ENCODE measurements at places on chromosomes 3 and 15.

- no peak for DNase-seq
Observed at GRCh38 chr3:57952208-57952631, 56.0 kb upstream of the FLNB start.

DNA sequence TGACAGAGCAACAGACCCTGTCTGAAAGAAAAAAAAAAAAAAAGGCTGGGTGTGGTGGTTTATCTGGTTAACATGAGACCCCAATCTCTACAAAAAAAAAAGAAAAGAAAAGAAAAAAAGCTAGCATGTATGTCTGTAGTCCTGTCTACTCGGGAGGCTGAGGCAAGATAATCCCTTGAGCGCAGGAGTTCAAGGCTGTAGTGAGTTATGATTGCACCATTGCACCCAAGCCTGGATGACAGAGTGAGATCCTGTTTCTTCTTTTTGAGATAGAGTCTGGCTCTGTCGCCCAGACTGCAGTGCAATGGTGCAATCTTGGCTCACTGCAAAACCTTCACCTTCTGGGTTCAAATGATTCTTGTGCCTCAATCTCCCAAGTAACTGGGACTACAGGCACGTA, 8.4 kb upstream of the DHX30 start:
- no peak for DNase-seq

DNA sequence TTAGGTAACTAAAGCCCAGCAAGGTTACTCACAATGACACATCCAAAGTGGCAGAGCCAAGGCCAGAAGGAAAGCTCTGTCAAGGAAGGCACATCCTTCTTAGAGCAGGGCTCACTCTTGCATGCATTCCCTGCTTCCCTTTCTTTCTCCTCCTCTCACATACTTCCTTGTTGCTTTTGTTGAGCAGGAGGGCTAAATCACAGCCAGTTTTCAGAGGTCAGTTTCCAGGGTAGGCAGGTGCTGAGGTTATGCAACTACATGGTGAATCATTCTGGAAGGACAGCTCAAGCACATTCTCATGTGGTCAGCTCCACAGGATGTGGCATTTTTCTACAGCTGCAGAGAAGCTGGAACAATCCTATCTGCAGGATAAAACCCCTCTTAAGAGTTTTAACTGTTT, 275.6 kb downstream of the ZNF621 start:
- DNase-seq: no peak

DNA sequence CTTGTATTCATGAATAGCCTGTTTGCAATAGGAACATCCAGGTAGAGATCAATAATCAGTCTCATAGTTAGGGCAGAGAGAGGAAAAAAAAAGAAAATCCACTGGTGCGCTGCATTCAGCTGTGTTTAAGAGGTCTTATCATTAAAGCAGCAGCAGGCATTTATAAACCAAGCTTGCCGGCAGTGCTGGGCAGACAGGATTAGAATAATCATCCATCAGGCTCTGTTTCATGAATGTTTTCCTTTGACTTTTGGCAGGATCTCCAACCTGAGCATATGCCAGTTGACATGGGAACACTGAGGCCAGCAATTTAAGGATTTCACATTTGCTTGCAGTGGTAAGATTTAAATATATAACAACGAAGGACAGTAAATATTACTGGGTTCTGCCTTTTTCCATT, 305.2 kb upstream of the SEMA6D start:
- DNase-seq: no peak

DNA sequence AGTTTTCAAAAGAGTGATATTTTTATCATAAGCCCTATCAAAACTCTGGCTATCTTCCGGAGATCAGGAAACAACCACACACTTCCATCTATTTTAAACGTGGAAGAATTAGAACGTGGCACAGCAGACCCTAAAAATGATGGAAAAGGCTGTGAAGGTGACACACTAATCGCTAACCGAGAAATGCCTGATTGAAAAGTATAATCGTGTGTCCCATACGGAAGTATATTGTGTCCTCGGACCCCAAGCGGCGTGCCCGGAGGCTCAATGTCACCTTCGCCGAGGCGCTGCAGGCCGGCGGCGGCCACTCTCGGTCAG, 642 bp downstream of the COX5A start:
- DNase-seq: no peak

DNA sequence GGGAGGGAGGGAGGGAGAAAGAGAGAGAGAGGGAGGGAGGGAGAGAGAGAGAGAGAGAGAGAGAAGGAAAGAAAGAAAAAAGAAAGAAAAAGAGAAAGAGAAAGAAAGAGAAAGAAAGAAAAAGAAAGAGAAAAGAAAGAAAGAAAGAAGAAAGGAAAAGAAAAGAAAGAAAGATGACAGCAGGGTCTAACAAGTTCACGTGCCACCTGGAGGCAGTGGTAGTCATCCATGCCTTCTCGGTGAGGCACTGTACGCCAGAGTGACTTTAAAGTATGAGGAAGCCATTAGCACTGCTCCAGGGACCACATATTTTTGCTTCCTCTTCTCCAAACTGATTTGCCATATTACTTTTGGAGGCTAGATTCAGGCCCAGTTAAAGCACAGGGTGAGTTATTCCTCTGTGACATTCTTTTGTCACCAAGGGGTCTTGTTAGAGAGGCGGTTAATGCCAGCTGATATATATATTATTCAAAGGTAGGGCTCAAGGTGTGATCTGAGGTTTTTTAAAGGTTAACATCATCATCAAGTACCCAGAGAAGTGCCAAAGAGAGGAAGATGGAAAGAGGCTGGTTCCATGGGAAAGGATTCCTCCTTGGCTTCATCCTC, at the start of gene HTR3D:
Gene HTR3D, plus strand, starts transcription at position 556 of the 606 bp plus-strand sequence. Its CDS starts 0 bp downstream, at position 556.
- DNase-seq: no peak

DNA sequence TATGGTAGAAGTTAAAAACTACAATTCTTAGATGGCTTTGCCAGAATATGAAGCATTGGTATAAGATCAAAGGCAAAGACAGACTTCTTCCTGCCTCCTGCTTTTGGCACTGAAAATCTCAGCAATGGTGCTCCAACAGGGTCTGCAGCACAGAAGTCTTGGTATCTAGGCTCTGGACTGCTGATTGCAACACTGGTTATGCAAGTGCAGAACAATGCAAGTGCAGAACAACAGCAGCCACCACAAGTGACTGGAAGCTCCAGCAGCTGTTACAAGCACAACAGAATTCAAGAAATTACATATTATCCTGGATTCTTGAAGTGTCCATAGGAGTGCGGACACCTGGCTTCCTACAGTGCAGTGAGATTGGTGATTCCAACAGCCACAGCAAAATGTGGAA, 33.7 kb downstream of the ZBTB20 start:
- DNase-seq: no peak

DNA sequence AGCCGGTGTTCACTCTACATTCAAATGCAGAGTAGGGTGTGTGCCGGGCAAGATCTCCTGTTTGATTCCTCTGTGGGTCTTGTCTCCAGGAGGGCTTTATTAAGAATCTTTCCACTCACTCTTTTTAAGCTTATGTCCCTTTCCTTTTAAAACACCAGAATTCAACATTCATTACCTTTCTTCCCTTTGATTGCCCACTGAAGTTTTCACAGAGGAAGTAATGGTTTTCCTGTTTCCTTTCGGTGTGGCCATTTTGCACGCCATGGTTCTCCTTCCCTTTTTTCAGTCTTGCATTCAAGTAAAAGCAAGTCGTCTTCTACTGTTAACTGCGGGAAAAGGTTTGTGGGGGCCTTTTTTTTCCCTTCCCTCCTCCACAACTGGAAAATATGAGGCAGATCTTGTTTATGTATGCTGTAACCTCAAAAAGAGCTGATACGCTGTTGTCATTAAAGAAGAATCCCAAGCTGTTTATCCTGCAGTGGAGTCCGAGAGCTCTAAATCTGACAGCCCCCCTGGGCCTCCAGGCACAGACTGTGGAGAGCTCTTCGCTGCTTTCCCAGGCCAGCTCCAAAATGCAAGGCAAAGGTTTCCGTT, 40.5 kb downstream of the FILIP1L start:
- DNase-seq: no peak

- no peak for DNase-seq
Observed at GRCh38 chr15:40421246-40422157, 15.9 kb downstream of the IVD start.

GRCh38 chr3:71423151-71423906, 160.2 kb downstream of the FOXP1 start:
- no peak for DNase-seq

GRCh38 chr3:61750766-61751165, 189.4 kb downstream of the PTPRG start:
- DNase-seq: no peak

- no peak for DNase-seq
Observed at GRCh38 chr15:75620058-75620820, 5.3 kb downstream of the SNUPN start.

DNA sequence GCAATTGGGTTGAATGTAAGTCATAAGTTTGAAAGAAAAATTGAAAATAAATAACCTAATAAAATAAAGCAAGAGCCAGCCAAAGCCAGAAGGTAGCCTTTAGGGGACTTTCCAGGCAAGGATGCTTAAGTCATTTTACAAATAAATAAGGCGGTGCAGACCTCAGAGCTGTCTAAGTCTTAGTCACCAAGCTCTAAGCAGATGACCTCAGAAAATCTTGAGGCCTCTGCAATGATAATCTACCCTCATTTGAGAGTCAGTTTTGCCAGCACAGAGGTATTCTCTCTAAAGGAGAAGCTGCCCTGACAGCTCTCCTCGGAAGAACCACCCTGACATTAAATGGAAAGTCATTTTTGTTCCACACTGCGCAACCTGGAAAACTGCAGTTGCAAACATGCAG, 113.9 kb downstream of the OXNAD1 start:
- no peak for DNase-seq

All from NCI-H2107 (cell line).